CD4-positive, CD25-positive, alpha-beta regulatory T cell (primary cell): ENCODE measurements at places on chromosomes 5 and 9.

DNA sequence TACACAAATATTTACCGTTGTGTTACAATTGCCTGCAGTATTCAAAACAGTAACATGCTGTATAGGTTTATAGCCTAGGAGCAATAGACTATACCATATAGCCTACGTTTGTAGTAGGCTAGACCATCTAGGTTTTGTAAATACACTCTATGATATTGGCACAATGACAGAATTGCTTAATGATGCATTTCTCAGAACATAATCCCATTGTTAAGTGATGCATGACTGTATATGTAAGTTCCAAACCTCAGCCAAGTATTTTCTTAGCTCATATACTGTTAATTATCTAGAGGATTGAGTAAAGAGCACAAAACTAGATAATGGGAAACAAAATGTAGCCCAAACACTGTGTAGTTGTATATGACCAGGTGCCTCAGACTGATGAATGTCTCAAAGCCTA lies 220.1 kb downstream of the ANXA1 start:
- no peak for DNase-seq

DNA sequence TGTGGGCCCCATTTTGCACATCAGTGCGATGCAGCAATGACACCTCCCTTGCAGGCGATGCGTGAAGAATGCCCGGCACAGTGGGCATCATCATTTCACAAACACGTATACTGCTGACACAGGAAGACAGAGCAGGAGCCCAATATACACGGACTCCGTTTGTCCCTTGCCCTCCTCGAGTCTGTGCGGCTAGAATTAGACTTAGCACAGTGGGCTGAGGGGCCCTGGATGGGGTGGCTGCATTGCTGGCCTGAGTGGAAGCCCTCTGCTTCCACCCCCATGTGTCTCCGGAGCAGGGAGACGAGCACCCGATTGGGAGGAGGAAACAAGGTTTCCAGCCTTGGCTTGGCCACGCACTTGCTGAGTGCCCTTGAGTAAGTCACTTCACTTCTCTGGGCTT lies 40.8 kb downstream of the GSN start:
- no peak for DNase-seq

DNA sequence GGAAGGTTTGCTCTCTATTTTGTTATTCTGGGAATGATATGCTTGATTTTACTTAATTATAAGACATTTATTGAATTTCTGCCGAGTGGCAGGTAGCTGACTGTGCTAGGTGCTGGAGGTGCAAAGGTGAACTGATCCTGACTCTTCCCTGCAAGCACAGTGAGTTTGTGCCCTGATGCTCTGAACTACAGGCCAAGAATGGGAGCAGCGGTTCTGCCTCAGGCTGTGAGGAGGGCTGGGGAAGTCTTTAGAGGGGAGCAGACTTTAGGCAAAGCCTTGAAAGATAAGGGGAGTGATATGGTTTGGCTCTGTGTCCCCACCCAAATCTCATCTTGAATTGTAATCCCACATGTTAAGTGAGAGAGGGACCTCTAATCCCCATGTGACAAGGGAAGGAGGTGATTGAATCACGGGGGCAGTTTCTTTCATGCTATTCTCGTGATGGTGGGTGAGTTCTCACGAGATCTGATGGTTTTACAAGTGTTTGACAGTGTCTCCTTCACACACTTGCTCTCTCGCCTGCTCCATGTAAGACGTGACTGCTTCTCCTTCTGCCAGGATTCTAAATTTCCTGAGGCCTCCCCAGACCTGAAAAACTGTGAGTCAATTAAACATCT lies 73.1 kb downstream of the NDFIP1 start:
- no peak for DNase-seq

- DNase-seq = no peak
These were observed 138.2 kb downstream of the PCSK1 start for GRCh38 chr5:96294884-96295202.

- no peak for DNase-seq
These were observed 64.0 kb downstream of the DEPDC1B start for GRCh38 chr5:60636001-60636400.

GRCh38 chr5:40916226-40916625 lies 6.9 kb downstream of the C7 start:
- no peak for DNase-seq

- no peak for DNase-seq
These were observed 126.7 kb downstream of the SNX18 start for GRCh38 chr5:54644226-54644625.

DNA sequence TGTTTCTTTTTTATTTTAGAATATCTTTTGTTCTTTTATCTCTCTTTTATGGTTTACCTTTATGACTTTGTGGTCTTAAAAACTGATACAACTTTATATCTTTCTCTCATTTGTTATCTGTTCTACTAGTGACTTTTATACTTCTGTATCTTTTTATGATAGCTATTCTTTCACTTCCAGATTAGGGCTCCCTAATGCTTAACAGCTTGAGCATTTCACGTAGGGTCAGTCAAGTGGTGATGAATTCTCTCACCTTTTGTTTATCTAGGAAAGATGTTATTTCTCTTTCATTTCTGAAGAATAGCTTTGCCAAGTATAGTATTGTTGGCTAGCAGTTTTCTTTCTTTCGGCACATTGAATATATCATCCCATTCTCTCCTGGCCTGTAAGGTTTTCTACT lies 123.6 kb downstream of the NUDT12 start:
- DNase-seq = no peak

- no peak for DNase-seq
These were observed 340.7 kb downstream of the NR2F1-AS1 start for GRCh38 chr5:93240228-93240834.

DNA sequence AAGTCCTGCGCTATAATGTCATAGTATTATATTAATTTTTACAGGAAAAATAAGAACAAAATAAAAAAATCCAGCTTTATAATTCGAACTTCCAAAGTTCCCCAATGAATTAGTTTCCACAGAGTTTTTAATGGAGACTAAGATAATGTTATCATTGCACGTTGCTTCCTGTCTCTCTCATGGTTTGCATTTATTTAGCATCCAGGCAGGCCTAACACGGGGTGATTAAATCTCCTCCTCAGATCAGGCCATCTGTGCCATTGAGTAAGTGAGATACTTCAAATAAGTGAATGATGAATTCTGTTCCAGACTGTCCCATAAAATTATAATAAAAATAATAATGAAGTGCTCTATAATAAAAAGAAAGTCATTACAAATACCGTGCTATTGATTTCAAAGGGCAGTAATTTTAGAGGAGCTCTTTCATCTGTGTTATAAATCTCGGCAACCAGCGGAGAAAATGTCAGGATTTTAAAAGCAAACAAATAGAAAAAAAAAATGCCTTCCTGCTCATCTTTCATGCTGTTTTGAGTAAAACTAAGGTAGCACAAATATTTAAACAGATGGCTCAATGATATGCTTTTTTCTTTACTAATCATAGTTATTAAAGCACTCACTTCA lies 570.6 kb upstream of the ZNF608 start:
- DNase-seq = no peak

- DNase-seq = no peak
These were observed 188.3 kb downstream of the GADD45G start for GRCh38 chr9:89793124-89793495.

GRCh38 chr5:154646745-154647113 lies 108.4 kb upstream of the LARP1 start:
- no peak for DNase-seq

- DNase-seq = no peak
These were observed 11.7 kb upstream of the RPS14 start for GRCh38 chr5:150461231-150461630.

DNA sequence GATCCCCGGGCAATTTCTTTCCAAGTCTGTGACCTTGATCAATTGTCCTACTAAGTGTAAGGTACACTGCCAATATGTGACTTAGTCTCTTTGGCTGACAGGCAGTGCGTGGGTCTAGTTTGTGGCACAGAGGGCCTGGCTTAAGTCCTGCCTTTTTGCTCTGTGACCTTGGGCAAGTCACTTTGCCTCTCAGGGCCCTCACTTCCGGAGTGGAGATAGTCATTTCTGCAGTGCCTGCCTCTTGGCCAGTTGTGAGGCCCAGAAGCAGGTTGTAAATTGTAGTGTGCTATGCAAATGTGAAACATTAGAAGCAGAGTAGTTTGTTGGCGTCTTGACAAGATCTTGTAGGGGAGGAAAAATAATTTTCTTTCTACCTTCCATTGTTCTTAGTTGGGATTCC lies 39.0 kb downstream of the KIF4B start:
- DNase-seq = no peak

GRCh38 chr5:14357441-14357840 lies 214.3 kb downstream of the TRIO start:
- no peak for DNase-seq

DNA sequence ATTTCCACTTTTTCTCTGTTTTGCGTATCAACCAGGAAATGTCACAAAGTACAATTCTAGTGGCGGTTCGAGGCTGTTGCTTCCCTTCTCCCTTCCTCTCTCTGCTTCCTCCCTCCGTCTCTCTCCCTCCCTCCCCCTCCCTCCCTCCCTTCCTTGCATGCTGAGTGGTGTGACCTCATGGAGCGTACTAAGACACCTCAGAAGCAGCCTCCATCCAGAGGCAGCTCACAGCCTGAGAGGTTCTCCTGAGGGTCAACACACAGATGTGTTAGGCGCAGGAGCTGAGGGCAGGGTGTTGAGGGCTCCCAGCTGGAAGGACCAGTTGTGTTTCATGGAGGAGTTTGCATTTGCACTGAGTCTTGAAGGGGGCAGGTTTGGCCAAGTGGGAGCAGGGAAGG lies 57.7 kb downstream of the COL5A1 start:
- DNase-seq = no peak

DNA sequence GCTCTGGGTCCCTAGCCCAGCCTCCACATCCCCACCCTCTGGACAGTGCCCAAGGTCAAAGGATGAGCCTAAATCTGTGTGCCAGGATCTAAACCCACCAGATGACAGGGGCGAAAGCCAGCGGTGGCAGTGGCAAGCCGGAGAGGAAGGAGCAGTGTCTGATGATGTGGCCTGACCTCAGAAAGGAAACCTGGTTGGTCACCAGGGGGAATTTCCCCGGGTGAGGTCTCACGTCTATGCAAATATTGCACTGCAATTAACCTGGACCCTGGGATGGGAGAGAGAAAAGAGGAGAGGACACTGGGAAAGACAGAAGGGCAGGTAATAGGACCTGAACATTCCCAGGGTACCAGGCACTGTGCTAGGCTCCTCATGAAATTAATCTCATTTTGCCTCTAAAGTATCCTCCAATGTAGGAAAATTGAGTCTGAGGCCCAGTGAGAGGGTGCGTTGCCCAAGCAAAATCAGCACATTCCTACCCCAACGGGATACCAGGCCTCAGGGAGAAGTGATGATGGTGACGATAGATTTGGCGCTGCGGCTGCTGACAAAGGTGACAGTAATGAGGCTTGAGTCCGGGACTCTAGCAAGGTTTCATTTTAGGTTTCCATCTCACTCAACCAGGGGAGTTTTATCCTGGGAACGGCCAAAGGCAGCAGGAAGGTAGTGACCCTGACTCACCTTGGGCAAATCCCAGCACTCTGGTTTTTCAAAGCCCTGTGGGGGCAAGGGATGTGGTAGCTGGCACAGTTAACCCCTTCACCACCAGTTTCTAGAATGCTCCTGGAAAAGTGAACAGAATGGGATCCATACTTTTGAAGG lies 13.4 kb upstream of the TNIP1 start:
- peak; percentile 38 for DNase-seq

DNA sequence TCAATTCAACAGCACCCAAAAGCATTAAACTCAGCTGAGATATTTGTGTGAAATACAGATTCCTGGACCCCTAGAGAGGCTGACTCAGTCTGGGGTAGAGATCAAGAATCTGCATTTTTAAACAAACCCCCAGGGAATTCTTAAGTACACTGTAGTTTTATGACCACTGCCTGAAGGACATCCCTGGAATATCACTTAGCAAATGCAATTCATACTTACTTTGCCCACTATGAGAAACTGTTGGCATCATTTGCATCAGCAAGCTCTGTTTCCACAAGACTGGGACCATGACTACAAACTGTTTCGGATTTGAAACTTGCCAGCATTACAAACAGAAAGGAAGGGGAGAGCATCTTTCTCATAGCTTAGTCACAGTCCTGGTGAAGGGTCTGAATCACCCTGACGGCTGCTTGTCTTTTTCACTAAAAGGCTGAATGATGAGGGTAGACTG lies 63.7 kb downstream of the MLLT3 start:
- no peak for DNase-seq

- DNase-seq = no peak
These were observed 13.4 kb upstream of the JADE2 start for GRCh38 chr5:134511796-134512660.

DNA sequence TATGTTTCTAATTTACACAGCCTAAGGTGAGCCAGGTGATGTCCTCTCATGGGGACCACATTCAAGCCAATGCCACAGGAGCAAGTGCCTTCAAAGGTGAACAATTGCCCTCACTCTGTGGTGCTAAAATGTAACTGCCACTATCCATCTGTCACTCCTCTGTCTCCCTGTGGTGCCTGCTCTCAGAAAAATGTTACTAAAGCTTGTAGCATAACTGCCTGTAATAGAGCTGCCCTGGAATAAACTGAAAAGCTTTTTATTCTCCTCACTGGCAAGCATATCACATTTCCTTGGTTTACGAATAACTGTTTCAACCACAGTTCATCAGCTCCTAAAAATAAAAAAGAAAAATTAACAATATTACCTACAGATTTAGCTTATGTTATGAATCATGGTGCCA lies 142.4 kb downstream of the ST8SIA4 start:
- DNase-seq = no peak

DNA sequence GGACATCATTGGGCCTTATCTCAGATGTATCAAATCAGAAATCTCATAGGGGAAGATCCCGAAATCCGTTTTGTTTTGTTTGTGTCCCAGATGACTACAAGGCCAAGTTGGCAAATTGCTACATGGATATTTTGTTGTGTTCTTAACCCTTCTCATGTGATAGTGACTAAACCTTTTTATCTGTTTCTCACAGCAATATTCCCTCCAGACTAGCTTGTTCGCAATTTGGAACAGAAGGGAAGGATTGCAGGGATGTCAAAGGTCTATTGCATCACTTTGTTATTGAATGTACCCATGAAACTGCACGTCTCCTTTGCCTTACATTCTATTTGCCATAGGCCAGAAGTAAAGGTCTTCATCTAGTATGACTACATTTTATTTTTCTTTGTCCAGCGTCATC lies 453.9 kb downstream of the NFIB start:
- DNase-seq = no peak

GRCh38 chr9:126844085-126844484 lies 16.4 kb upstream of the ZBTB34 start:
- no peak for DNase-seq

DNA sequence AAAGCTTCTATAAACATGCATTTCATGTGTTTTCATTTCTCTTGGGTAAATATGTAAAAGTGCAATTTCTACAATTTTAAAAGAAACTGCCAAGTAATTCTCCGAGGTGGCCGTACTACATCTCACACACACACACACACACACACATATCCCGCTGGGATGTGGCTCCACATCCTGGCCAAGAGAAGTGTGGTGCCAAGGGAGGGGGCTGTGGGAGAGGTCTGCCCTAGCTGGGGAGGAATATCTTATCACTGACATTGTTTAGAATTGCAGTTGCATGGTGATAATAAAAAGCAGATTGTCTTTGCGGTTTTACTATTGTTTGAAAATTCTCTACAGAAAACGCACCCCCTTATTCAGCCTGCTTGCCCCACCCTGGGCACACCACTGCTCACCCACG lies 558.4 kb downstream of the BNC2 start:
- DNase-seq = no peak

GRCh38 chr9:96009690-96010472 lies 134.4 kb downstream of the ERCC6L2 start:
- DNase-seq = peak; percentile 63

GRCh38 chr5:71483355-71483754 lies 27.9 kb downstream of the BDP1 start:
- no peak for DNase-seq

- no peak for DNase-seq
These were observed 491.2 kb downstream of the PSAT1 start for GRCh38 chr9:78788101-78788500.
